ENCODE measurements at places on chromosomes 6 and 20.

- DNase-seq = no peak
Observed at GRCh38 chr6:32442977-32443552, 3.4 kb downstream of the HLA-DRA start.

DNA sequence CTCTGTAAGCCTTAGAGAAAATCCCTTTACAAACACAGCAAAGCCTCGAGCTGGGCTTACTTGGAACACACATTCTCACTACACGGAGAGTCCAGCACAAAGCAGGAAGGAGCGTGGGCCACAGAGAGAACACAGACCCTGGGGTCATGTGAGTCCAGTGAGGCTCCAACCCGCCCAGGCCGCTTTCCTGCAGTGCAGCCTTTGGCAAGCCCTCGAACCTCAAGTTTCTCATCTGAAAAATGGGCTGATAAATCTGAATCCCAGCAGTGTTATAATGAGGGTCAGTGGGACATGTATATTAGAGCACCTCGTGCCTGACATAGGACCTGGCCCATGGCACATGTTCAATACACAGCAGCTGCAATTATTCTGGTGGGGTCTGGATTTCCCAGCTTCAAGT is 305.5 kb upstream of the SULF2 start:
- no peak for DNase-seq

GRCh38 chr6:91298543-91299145 is 711.8 kb upstream of the MAP3K7 start:
- no peak for DNase-seq

DNA sequence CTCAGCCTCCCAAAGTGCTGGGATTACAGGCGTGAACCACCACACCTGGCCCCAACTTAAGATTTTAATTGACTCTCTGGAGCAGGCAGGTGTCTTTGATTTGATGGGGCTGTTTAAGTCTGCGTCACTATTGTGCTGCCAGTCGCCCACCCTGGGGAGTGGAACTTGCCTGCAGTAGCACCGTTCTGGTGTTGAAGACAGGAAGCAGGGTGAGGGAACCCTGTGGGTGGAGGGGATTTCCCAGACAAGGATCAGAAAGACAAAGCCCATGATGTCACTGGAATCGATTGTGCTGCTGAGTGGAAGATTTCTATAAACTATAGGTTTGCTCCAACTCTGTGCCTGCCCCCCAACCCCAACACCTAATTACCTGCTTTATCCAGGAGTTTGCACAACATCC is 11.0 kb downstream of the ALDH8A1 start:
- peak; percentile 41 for DNase-seq

GRCh38 chr6:56932910-56933477 is 21.9 kb upstream of the BEND6 start:
- DNase-seq = no peak

DNA sequence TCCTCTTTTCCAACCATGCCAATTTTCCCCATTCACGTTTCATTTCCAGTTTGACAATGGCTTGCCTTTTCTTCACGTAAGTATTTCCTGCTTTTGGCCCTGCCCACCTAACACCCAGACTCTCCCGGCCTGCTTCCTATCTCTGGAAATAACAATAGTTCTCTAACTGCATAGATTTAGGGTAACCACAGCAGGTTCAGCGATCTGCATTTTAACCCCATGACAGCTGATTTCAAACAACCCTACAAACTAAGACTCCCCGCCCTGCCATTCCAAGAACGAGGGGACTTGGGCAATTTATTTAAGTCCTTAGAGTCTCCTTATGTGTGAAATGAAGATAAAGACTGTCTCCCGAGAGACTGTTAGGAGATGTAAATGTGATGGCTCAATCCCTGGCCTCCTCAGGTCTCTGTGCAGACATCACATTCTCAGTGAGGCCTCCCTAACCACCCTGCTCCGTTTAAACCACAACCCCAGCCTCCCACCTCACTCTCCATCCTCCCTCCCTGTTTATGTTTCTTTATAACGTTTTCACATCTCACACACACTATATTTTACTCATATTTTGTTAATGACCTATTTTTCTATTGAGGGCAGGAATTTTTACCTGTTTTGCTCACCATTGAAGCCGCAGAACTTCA is 134.8 kb downstream of the GJA10 start:
- no peak for DNase-seq

GRCh38 chr6:116287689-116288282 is 8.1 kb upstream of the TSPYL1 start:
- no peak for DNase-seq

DNA sequence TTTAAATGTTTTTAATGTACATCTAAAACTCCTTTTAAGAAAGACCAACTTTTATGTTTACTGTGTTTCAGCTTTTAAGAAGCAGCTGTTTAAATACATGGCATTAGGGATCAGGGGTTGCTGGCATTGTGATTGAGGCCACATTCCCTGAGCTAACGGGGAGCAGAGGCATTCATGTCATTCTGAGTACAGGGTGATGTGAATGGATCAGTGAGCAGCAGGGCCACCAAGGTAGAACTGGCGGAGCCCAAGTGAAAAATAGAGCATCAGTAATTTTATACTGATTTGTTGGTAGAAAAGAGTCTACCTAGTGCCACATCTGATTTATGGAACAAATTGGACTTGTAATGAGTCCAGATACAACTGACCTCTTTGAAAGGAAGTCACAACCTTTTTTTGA is 467.3 kb downstream of the ADGRB3 start:
- no peak for DNase-seq

GRCh38 chr6:143774347-143774746 is 68.8 kb upstream of the LTV1 start:
- DNase-seq = no peak

DNA sequence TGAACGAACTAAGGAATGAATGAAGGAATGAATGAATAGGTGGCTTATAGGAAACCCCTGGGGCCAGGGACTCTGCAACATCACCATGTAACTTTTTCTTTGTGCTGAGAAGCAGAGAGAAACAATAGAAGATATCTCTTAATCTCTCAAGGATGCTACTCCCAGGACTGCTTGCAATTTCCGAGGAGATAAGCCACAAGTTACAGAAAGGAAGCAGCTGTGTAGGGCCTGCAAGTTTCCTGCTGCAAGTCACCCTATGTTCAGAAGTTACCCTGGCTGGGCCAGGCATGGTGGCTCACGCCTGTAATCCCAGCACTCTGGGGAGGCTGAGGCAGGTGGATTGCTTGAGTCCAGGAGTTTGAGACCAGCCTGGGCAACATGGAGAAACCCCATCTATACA is 7.3 kb upstream of the MAVS start:
- DNase-seq = no peak

GRCh38 chr20:62706857-62707256 is 1.8 kb upstream of the NTSR1 start:
- DNase-seq = no peak

DNA sequence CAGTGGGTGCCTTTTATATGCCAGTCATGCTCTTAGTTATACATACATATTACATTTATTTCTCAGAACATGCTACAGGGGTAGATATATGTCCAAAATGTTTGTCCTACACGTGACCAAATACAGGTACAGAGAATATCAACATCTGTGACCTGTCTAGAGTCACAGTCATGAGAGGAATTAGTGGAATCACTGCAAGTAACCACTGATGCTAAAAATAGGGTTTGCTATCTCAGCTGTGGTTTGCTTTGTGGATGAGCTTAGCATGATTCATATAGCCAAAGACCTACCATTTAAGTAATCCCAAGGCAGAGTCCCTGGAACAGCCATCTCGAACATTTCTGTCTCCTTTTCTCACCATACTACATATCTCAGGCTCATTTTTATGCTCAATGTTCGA is 32.3 kb downstream of the GSTA3 start:
- DNase-seq = no peak

GRCh38 chr6:126054258-126054702 is 67.9 kb downstream of the TRMT11 start:
- DNase-seq = no peak

DNA sequence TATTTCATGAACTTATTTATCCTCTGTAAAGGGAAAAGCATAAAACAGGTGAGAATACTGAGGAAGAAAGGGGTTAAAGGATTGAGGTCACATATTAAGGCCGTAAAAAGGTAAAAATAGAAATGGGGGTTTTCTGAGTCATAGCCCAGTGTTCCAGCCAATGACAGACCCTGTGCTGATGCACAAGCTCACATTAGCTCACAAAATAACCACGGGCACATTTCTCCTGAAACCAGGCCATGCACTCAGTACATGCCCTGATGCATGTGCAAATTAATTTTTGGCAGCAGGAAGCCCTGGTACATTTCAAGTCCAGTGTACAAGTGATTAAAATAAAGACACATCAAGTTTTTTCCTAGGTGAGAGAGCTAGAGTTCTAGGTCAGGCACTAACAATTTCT is 194.4 kb downstream of the TMEM200A start:
- no peak for DNase-seq

DNA sequence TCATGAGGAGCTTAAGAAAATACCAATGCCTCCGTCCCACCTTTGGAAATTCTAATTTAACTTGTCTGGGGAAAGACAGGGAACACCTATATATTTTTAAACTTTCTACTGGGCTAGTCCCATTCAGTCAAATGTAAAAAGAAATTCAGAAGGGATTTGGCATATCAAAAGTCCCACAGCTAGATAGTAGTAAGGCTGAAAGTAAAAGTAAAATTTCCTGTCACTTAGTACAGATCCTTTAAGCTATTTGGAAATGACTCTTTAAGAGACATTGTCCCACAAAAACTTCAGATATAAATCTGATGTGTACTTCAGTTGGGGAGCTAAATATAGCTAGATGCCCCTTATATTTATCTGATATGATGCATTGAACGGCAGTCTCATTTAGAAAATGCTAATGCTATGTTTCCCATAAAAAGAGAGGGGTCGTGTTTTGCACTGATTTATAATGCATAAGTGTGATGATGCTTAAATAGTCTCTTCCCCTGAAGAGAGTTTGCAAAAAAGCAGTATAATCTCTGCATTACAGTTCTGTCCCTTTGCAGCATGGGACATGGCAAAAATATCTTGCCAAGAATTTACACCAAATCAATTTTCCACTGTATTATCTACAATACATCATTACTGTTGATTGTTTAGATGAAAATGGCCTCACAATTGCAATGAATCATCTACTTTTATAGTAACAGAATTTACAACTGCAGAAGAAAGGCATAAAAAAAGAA is 860.8 kb upstream of the MAP3K7 start:
- no peak for DNase-seq

DNA sequence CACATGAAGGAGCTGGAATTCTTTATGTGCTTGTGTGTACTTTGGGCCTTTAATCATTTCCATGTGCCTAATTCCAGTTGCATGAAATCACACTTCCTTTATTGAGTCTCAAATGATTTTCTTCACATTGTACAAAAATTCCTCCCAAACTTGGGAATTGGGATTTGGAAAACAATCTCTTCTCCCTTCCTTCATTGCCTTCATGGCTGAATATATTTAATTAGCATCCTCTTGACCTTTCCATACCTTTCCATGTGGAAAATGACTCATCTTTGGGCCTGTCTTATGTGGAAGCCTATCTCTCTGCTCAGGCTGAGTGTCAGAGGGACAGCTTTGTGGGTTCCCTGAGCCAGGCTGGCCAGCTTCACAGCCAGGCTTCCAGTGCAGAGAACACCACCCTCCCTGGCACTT is 33.0 kb upstream of the CDH4 start:
- no peak for DNase-seq
